Smooth muscle cell of the coronary artery (primary cell): ENCODE measurements at places on chromosomes 2 and 18. TPM values are rescaled to one million over a fixed set of nuclear protein-coding genes. Genes with fewer than 3 reads are reported as not detected.

HOXD13 gene
- not detected in 2 replicates for total RNA-seq

CGREF1 gene
- total RNA-seq, result 4.9 and 15.8 TPM in 2 replicates

CHMP3 gene
- total RNA-seq, result 83.5 and 126 TPM in 2 replicates

MYL1 gene
- total RNA-seq, result not detected in 2 replicates

SGPP2 gene
- not detected in 2 replicates for total RNA-seq

ZNF2 gene
- 7.6 and 7.9 TPM in 2 replicates for total RNA-seq

NETO1 gene
- total RNA-seq, result not detected in 2 replicates

RNF125 gene
- 0.08 and 0.35 TPM in 2 replicates for total RNA-seq

NPAS2 gene
- total RNA-seq, result 6.4 and 11.0 TPM in 2 replicates

ABCG5 gene
- not detected in 2 replicates for total RNA-seq

KCNE4 gene
- 0.38 and 15.8 TPM in 2 replicates for total RNA-seq

TUBB8B gene
- not detected in 2 replicates for total RNA-seq

EN1 gene
- 0.08 and 0.35 TPM in 2 replicates for total RNA-seq

MAPRE2 gene
- 19.0 and 26.2 TPM in 2 replicates for total RNA-seq

AKAIN1 gene
- total RNA-seq, result not detected in 2 replicates

RTKN gene
- total RNA-seq, result 11.0 and 16.5 TPM in 2 replicates

DSC3 gene
- total RNA-seq, result 0.38 and 3.3 TPM in 2 replicates

PLCD4 gene
- total RNA-seq, result 2.9 and 4.0 TPM in 2 replicates

C2orf66 gene
- 0.08 TPM in 1 of 2 replicates, not detected in the other for total RNA-seq

GPR35 gene
- total RNA-seq, result 0.23 and 0.30 TPM in 2 replicates

FBXO48 gene
- total RNA-seq, result 0.15 and 0.23 TPM in 2 replicates

UGT1A8 gene
- total RNA-seq, result under 0.01 and 0.08 TPM in 2 replicates

IL1RL1 gene
- total RNA-seq, result 0.23 and 2.0 TPM in 2 replicates

SPATA3 gene
- total RNA-seq, result not detected in 2 replicates

TCF7L1 gene
- total RNA-seq, result 1.9 and 2.0 TPM in 2 replicates

IL1B gene
- total RNA-seq, result 0.82 and 60.4 TPM in 2 replicates

TMEM169 gene
- 0.30 and 0.47 TPM in 2 replicates for total RNA-seq

TGFA gene
- total RNA-seq, result 1.7 TPM in 1 of 2 replicates, not detected in the other

TUBA4B gene
- total RNA-seq, result not detected in 2 replicates

PARD6G gene
- total RNA-seq, result 0.75 and 2.3 TPM in 2 replicates

RAB3GAP1 gene
- 56.1 and 69.9 TPM in 2 replicates for total RNA-seq

PDE11A gene
- not detected in 2 replicates for total RNA-seq

GKN1 gene
- not detected in 2 replicates for total RNA-seq

DNAJC5G gene
- not detected in 2 replicates for total RNA-seq

IL1RN gene
- 0.08 TPM in 1 of 2 replicates, not detected in the other for total RNA-seq

PPIG gene
- 14.7 and 20.7 TPM in 2 replicates for total RNA-seq

CFLAR gene
- 56.9 and 112 TPM in 2 replicates for total RNA-seq

FAM98A gene
- 32.2 and 45.9 TPM in 2 replicates for total RNA-seq

ERCC3 gene
- 30.0 TPM in 2 replicates for total RNA-seq

DRC1 gene
- not detected in 2 replicates for total RNA-seq

CENPA gene
- total RNA-seq, result 0.47 and 2.9 TPM in 2 replicates

VSNL1 gene
- total RNA-seq, result 0.23 and 0.47 TPM in 2 replicates

GLI2 gene
- total RNA-seq, result 1.1 and 6.1 TPM in 2 replicates

MYOM1 gene
- 0.98 and 1.3 TPM in 2 replicates for total RNA-seq

RIOK3 gene
- 44.0 and 50.6 TPM in 2 replicates for total RNA-seq

LHCGR gene
- not detected in 2 replicates for total RNA-seq

PDE6D gene
- 5.0 and 13.1 TPM in 2 replicates for total RNA-seq

ALPP gene
- not detected in 2 replicates for total RNA-seq

SIX3 gene
- total RNA-seq, result not detected in 2 replicates

ALPI gene
- total RNA-seq, result not detected in 2 replicates

USP37 gene
- 7.3 and 7.7 TPM in 2 replicates for total RNA-seq

ABHD1 gene
- 0.08 TPM in 1 of 2 replicates, not detected in the other for total RNA-seq

C18orf54 gene
- total RNA-seq, result 0.70 and 1.8 TPM in 2 replicates

C2orf69 gene
- total RNA-seq, result 3.7 and 5.0 TPM in 2 replicates

SLC11A1 gene
- 0.12 and 0.15 TPM in 2 replicates for total RNA-seq

DOK1 gene
- total RNA-seq, result 21.3 and 32.8 TPM in 2 replicates
